ENCODE measurements at places on chromosomes 11 and 22.

DNA sequence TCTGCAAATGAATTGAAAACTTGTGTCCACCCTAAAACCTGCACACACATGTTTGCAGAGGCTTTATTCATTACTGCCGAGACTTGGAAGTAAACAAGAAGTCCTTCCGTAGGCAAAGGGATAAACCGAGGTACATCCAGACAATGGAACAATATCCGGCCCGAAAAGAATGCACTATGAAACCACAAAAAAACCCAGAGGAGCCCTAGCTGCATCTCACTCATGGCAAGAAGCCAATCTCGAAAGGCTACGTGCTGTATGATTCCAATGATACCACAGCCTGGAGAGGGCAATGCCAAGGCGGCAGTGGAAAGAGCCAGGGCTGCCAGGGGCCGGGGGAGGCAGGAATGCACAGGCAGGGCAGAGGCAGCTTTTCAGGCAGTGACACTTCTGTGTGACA is 3.2 kb upstream of the MRPL23 start:
- DNase-seq = no peak

DNA sequence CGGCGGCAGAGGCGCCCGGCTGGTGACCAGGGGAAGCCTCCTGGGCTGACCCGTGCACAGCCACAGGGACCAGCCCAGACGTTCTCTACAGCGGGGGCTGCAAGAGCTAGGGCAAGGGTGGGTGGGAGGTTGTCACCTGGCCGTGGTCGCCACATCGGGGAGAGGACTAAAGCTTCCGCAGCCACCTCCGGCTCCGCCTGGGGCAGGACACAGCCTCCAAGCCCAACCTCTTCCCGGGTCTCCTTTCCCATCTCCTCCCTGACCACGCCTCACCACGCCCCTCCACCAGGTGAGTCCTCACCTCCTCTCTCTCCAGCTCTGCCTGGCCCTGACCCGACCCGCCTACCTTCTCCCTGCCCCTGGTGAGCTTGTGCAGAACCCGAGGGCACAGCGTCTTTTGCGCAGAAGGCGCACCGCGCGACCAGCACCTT is 75.9 kb upstream of the LMO1 start:
- no peak for DNase-seq

- no peak for DNase-seq
These were observed 3.0 kb downstream of the TSPAN18 start for GRCh38 chr11:44729713-44730112.

DNA sequence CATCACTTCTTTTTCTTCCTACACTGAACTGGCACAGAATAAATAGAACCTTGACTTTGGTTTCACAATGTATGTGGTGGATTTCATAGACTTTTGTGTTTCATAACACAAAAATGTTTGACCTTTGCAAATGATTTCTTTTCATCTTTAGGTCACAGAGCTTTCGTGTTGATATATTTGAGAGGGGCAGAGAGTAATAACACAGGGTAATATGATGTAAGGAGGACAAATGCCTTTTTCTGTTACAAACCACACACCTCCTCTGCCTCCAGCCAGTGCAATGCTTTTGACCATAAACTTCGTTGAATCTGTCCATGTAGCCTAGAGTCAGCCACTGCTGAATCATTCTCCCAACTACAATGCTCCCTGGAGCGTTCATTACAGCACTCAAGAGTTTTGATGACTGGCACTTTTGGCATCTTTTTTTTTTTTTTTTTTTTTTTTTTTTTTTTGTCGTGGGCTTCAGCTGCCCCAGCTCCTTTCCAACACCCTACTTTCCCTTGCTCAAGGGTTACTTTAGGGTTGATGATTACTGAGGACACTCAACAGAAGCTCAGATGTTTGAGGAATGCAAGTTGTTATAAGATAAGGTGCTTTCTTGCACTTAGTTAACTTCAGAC is 11.4 kb upstream of the CAT start:
- DNase-seq = peak; percentile 55

DNA sequence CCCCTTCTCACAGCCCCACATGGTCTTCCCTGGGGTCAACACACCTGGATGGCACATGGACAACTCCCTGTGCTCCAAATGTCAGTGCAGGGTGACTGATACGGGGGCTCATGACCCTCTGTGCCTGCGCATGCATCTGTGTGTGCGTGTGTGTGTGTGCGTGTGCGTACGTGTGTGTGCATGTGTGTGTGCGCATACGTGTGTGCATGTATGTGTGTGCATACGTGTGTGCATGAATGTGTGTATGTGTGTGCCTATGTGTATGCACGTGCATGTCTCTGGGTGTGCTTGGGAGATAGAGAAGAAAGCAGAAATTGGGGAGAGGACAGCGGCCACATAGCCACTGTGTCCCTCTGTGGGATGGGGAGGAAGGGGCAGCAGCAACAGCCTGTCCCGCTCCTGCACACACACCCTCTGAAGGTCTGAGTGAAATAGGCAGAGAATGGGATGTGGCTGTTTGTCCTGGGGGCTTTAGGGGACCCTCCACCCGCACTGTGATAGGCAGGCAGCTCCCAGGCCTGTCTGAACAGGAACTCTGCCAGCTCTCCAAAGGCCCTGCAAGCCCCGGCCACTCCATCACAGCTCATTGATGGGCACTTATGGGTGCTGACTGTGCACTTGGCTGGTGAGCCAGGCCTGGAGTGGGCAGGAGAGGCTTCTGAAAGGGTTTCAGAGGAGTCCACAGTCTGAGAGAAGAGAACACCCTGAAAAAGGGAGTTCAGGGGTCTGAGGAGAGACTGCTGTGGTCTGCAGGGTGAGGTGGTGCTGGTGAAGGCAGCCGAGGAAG is 28.7 kb upstream of the PICK1 start:
- DNase-seq = no peak

DNA sequence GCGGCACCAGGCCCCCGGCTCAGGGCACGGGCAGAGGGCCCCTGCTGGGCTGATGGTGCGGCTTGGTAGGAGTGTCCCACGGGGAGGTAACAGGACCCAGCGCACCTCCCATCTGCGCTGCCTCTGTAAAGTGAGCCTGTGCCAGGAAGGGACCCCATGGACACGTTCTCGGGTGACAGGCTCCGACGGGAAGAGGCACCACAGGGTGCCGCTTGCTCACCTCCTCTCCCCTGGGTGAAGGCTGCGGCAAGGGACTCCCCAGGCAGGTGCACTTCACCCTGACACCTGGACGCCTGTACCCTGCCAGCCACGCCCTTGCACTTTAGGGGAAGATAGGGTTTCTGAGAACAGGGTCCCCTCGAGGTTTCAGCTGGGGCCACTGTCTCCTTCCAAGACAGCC is 48.1 kb downstream of the SHANK2 start:
- no peak for DNase-seq

GRCh38 chr22:18091916-18092526 is 14.2 kb downstream of the PEX26 start:
- no peak for DNase-seq

- DNase-seq = no peak
These were observed 15.5 kb downstream of the DEAF1 start for GRCh38 chr11:679271-680207.

DNA sequence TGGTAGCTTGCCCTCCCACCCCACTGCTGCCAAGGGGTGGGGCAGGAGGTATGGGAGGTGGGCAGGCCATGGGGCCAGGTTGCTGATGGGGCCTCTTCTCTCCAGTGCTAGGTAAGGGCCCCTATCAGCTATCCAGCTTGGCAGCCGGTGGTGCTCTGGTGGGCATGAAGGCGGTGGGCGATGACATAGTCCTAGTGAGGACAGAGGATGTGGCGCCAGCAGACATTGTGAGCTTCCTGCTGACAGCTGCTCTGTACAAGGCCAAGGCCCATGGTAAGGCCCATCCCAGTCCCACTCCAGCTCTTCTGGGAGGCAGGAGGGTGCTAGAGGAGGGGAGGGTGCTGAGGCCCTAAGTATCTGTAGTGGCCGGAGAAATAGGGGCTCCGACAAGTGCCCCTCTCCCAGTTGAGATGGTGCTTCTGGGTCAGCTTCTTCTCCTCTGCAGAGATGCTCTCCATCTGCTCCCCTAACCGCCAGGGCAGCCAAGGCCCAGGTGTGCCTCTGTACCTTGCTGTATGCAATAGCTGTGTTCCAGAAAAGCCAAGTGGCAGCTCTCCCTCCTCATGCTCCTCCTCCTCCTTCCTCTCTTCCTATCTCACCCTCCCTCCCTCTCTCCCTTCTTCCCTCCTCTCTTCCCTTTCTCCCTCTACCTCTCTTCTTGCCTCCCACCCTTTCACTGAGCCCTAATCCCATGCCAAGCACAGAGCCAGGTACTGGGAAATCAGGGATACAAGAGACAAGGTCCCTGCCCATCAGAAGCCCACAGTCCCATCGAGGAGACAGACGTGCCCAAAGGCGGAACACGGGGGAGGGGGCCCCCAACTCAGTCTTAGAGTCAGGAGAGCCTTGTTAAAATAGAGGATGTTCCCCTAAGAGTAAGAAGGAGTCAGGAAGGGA is 55.3 kb downstream of the OTOG start:
- no peak for DNase-seq

GRCh38 chr22:29199702-29200400 is 5.8 kb upstream of the EMID1 start:
- DNase-seq = no peak

- DNase-seq = no peak
These were observed 652.6 kb downstream of the METTL15 start for GRCh38 chr11:28760676-28761390.

GRCh38 chr11:69055212-69055586 is 6.5 kb downstream of the TPCN2 start:
- DNase-seq = no peak

DNA sequence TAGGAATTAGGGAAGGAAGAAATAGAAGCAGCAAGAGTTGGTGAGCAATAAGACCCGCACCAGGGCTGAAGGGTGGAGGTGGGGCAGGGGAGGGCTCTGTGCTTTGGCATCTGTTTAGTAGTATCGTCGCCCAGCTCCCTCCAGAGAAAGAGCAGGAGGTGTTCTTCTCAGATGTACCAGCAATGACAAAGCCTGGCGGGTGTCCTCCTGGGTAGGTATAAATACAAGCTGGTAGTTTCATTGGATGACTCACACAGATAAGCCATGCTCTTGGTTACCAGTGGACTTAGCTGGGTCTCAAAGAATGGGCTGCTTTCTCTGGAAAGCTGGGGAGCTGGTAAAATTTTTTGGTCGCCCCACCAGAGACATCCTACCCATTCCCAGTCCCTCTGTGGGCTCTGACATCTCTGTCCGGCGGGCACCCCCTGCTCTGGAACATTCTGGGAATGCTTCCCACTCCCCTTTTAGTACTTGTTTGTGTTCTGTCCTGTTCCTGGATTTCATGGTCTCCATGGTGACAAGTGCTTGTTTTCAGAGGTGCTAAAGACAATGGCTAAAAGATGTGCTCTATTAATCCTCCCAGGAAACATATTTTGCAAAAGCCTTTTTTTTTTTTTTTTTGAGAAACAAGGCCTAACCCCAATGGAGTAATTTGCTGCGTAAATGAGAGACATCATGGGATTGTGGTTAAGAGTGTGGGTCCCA is 15.4 kb upstream of the TUBA8 start:
- no peak for DNase-seq

DNA sequence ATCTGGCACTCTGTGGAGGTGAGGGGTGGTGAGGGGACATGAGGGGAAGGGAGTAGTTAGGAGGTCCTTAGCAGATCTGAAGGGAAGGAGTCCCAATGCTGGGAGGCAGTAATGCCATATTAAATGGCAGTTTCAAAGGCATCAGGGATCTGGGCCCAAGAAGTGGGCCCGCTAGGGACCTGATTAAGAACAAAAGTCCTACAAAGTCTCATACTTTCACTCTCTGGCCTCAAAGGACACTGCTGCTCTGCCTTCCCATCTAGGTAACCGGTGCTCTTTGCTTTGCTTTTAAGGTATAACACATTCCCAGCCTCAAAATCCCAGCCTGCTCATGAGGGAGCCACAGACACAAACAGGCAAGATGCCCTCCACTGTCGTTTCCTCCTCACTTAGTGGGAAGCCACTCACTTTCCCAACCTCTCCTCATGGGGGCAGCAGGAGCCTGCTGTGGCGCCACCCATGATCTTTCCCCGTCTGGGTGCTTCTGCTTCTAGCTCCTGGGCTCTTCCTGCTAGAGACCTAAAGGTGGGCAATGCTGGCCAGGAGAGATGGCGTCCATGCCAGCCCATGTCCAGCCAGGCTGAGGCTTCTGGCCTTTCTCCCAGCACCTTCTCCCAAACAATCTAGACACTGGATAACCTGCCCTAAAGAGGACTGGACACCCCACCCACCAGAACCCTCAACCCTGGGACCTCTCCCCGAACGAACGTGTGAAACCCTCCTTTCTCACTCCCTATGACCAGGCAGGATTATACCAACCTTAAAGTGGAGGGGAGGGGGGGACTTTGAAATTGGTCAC is 68.3 kb downstream of the PLEKHA7 start:
- DNase-seq = no peak

GRCh38 chr11:111949519-111950426 is 12.6 kb downstream of the DIXDC1 start:
- no peak for DNase-seq

DNA sequence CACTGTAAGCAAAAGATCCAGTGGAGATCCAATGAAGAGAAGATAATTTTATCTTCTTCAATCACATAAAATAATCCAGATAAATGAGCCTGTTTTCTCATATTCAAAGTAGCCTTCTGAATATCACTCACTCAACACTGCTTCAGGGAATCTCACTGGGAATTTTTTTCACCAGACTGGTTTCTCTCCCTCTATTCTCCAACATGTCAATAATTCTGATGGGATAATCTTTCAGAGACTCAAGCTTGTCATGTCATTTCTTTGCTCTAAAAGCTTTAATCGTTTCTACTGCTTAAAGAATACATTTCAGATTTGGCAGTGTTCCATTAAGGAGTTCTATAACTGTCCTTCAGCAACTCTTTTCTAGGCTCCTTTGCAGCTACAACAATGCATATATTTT is 16.3 kb downstream of the CNTN5 start:
- DNase-seq = no peak

- no peak for DNase-seq
These were observed 41.8 kb downstream of the TMPRSS5 start for GRCh38 chr11:113664069-113664980.

DNA sequence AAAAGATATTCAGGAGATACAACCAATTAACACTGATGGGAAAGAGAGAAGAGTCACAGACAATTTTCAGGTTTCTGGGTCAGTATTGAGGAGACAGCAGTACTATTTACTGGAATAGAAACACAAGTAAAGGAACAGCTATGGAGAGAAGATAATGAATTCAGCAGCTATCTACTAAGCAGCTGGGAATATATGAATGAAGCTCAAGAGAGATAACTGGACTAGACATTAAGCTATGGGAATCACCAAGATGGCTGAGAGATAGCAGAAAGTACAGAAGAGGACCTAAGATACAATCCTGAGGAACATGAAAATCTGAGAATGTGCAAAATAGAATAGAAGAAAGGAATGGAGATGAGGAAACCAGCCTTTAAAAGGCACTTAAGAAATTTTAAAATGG is 15.9 kb downstream of the ALG9 start:
- no peak for DNase-seq

Measured in AG04450 (cell line).